ENCODE measurements at places on chromosomes 5 and 9.

- DNase-seq = no peak
These were observed 28.2 kb upstream of the HAND1 start for GRCh38 chr5:154506049-154506715.

DNA sequence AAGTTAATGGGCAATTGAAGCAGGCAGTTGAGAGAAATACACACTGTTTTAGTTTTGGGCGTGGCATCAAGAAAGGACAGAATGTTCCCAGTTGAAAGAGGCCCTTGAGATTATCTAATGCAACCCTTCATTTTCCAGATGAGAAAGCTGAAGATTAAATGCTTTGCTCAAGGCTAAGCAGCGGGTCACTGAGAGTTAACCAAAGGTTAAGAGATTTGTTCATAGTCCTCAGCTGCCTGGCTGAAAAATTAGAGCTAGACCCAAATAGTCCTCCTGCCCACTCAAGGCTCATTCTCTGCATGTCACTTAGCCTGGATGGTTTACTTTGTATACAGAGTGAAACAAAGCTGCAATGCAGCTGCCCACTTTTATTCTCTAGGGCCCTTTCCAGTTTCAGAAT, 46.7 kb upstream of the MAMDC2 start:
- no peak for DNase-seq

- DNase-seq = no peak
These were observed 416.8 kb downstream of the TUSC1 start for GRCh38 chr9:25261445-25261844.

- DNase-seq = no peak
These were observed 212.8 kb downstream of the NXNL2 start for GRCh38 chr9:88747768-88748167.

DNA sequence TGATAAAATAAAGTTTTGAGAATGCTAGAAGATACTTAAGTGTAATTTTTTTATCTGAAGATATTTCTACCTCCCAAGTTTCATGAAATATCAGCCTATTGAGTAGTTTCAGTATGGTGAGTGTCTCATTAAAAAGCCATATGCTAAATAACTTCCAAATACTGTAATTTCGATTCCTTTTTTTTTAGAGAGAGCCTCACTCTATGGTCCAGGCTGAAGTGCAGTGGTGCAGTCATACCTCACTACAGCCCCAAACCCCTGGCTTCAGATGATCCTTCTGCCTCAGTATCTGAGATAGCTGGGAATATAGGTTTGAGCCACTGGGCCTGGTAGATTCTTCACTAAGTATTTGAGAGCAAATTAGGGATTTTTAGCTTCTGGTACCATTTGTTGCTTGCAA, 24.5 kb downstream of the CDC42SE2 start:
- no peak for DNase-seq

GRCh38 chr9:75892216-75892911, 1.9 kb downstream of the PCSK5 start:
- DNase-seq = peak; percentile 48

- no peak for DNase-seq
These were observed 103.0 kb upstream of the ERCC6L2 start for GRCh38 chr9:95772320-95773052.

GRCh38 chr5:108356286-108356685, 25.6 kb downstream of the FBXL17 start:
- DNase-seq = no peak

DNA sequence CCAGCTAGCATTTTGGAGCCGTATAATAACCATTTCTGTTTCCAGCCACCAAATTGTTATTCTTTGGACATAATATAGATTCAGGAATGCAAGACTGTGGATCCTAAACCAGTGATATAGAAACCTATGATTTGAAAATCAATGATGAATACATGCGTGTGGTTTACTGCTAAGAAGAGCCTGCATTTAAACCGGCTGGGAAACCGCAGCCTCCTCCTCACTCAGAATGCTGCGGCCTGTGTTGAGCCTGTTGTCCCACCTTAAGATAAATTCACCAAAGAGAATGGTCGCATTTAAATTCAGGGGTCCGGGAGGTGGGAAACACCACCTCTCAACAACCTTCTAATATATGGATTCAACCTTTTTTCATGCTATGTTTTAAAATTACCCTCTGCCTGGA, 148.0 kb downstream of the MEF2C start:
- no peak for DNase-seq

GRCh38 chr9:28329323-28329722, 756.0 kb upstream of the C9orf72 start:
- no peak for DNase-seq

GRCh38 chr9:75229605-75230332, 141.5 kb downstream of the OSTF1 start:
- DNase-seq = no peak

GRCh38 chr5:169944922-169945680, 35.2 kb downstream of the INSYN2B start:
- no peak for DNase-seq

- no peak for DNase-seq
These were observed 10.4 kb downstream of the C9 start for GRCh38 chr5:39353717-39354399.

DNA sequence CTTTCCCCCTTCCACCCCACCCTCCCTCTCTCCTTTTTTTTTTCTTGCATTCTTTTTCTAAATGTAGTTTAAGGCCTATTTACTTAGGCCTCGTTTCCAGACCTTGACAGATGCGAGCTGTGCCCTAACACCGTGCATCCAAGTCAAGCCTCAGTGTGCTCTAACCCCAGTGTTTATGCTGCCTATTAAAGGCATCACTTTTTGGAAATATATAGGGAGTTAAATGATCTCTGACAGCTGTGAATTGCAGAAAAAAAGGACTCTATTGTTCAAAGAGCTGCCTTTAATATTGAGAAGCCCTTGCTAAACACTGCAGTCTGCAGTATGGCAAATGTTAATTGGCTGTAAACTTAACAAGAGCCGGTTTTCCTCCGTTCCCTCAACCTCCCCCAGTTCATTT, 270.4 kb upstream of the TUT7 start:
- DNase-seq = no peak

GRCh38 chr5:168227973-168228615, 63.4 kb upstream of the WWC1 start:
- DNase-seq = no peak

GRCh38 chr5:145941096-145941447, 4.7 kb downstream of the SH3RF2 start:
- DNase-seq = no peak

DNA sequence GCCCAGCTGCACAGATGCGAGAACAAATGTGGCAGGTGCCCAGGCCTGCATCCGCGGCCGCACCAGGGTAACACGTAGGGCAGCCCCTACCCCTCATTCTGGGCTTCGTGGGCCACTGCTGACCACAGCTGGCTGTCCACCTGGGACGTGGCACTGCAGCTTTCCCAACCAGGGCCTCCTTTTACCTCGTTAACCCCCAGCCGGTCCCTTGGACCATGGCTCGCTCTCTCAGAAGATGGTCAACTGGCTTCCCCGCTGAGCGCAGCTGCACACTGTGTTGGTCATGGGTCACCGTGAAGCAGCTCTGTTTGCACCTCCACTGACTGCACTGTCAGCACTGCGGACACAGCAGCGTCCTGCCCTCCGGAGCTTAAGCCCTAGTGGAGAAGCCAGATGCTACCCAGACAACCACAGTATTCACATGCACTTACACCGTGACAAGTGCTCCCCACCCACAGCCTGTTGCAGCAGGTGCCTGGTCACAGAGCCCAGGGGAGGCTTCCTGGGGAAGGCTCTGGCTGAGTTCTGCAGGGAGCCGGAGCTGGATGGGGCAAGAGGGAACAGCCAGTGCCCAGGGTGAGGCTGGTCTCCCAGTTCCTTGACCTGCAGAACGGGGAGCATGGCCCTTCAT, 10.5 kb upstream of the PLEKHG4B start:
- no peak for DNase-seq

DNA sequence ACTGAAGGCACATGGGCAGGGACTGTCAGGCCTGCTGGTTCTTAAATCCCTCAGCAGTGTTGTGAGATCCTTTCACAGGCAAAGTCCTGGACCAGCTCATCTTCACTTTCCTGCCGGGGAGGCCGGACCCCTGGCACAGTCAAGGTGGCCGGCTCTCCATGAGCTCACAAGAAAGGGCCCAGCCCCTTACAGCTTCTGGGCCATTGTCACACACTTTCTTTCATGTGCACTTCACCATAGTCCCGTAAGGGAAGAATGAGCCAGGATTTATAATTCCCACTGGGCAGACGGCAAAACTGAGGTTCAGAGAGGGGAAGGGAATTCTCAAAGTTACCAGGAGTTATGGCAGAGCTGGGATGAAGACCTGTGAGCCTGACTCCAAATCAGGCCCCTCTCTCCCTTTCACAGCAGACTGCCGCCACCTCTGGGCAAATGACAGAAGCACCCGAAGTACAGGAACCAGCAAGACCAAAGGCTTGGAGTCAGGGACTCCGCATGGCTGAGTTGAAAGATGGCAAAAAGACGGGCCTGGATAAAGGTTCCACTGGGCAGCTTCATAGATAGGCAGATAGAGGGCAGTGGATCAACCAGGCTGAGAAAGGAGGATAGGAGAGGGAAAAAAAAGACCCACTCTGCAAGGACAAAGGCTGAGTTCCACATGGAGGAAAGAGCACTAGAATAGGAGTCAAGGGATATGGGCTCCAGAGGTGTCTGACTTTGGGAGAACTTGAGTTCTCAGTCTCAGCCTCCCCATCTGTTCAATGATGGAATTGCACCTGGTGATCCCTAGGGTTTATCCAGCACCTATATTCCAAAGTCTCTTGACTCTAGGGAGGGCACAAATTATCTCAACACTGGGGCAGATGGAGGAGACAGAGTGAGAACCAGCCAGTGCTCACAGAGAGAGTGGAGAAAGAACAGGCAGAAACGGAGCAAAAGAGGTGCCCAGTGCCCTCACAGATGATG, 128.7 kb downstream of the PAX5 start:
- no peak for DNase-seq

DNA sequence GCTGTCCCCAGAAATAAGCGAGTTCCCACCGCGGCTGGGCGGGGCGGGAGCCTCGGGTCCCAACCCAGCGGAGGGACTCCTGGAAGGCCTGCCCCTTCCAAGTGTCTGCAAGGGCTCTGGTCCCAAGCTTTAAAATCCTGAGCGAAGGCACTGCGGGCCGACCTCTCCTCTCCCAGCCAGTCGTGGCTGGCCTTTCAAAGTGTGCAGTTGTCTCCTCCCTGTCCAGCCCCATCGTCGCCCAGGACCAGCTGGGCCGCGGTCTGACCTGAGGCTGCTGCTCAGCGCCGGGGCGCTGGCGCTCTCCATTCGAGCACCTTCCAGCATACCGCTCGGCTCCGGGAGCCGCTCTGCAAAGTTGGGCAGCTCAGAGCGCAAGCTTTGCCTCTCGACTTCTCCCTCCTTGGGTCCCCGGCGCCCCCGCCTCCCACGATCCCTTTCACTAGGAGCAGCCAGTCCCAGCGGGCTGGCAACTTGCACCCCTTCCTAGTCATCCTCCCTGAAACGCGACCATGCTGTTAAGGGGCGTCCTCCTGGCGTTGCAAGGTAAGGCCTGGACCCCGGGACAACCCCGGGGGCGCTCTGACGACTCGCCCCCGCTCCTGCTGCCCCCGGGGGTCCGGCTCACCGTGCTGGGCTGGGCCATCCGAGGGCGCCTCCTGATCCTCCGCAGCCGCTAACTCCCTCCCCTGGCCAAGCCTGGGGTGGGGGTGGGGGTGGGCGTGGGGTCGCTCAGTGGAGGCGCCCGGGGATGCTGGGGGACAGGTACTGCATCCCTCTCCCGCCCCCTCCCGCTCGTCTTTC, at the start of gene MAMDC2:
MAMDC2 (plus strand) TSS at position 160 of the 801 bp plus-strand sequence; CDS start at position 510, 350 bp downstream.
- peak; percentile 27 for DNase-seq

GRCh38 chr9:20307621-20308020, 314.7 kb downstream of the MLLT3 start:
- no peak for DNase-seq

DNA sequence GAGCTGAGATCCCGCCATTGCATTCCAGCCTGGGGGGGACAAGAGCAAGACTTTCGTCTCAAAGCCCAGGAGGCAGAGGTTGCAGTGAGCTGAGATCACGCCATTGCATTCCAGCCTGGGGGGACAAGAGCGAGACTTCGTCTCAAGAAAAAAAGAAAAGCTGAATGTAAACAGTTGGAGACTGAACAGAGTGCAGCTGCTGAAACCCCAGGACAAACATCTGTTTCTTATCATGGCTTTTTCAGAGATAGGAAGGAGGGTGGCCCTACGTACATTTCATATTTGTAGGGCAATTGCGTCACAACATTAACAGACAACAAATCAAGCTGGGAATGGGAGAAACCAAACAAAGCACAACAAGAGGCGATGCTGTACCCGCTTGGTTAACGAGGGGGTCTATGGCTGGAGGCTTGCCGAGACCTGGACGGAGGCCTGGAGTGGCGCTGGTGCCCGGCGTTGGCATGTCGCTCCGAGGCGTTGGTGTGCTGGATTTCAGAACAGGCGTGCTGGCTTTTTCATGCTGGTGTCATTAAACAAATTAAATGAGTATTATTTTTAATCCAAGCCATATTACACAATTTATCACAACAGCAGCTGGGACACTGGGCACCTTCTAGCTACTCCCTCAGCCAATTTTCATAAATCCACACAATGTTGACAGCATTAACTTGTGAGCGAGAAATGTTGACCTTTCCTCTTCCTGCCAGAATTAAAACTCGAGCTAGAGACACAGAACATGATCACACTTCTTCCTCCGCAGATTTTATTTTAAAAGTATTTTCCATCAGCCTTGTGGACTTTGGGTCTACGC, 76.1 kb downstream of the TLE1 start:
- no peak for DNase-seq

DNA sequence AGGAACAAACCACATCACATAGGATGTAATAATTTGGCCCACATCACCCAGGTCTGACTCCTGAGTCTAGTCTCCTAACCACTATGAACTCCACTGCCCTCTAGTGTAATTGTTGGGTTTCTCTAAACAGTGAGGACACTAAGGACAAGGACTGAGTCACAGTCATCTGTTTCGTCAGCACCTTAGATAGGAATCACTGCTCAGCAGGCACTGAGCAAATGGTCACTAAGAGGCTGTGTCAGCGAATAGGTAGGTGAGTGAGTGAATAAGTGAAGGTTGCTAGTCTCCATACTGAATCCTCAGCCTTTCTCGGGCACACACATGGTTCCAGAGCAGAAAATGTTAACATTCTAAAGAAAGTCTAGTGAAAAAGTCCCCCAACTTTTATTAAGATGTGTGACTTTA, 278.6 kb downstream of the SPOCK1 start:
- no peak for DNase-seq

GRCh38 chr9:72984991-72985390, 32.1 kb upstream of the ALDH1A1 start:
- peak; percentile 9 for DNase-seq
